CD4-positive, alpha-beta T cell treated with Interleukin-15 for 4 hours (primary cell): ENCODE measurements at places on chromosomes 3 and 15.
A peak's percentile ranks its signal among the peaks of the same experiment; 100 is the strongest.

DNA sequence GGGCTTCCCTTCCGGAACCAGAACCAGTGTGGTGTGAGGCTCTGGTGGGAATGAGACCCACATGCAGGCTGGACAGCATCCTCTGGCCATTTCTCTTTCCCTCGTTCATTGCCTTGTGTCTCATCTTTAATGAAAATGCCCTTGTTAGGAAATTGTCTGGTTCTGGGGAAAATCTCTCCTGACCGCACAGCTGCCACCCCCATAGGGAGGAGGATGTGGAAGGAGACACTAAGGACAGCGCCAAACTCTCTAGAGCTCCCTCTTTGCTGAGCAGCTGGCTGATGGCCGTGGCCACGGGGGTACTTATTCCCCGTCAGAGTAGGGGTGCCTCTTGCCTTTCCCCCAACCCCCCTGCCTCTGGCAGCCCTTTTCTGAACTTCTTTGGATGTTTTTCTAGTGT lies 297.6 kb upstream of the C2CD4B start:
- no peak for DNase-seq

- no peak for DNase-seq
Measured at GRCh38 chr3:88061746-88062145, 2.7 kb downstream of the ZNF654 start.

- no peak for DNase-seq
Measured at GRCh38 chr3:99418209-99418635, 220.2 kb upstream of the COL8A1 start.

- DNase-seq = no peak
Measured at GRCh38 chr3:161674402-161674801, 177.8 kb downstream of the OTOL1 start.

- no peak for DNase-seq
Measured at GRCh38 chr15:94100863-94101262, 130.5 kb upstream of the MCTP2 start.

- no peak for DNase-seq
Measured at GRCh38 chr15:98123297-98123696, 162.8 kb downstream of the ARRDC4 start.

DNA sequence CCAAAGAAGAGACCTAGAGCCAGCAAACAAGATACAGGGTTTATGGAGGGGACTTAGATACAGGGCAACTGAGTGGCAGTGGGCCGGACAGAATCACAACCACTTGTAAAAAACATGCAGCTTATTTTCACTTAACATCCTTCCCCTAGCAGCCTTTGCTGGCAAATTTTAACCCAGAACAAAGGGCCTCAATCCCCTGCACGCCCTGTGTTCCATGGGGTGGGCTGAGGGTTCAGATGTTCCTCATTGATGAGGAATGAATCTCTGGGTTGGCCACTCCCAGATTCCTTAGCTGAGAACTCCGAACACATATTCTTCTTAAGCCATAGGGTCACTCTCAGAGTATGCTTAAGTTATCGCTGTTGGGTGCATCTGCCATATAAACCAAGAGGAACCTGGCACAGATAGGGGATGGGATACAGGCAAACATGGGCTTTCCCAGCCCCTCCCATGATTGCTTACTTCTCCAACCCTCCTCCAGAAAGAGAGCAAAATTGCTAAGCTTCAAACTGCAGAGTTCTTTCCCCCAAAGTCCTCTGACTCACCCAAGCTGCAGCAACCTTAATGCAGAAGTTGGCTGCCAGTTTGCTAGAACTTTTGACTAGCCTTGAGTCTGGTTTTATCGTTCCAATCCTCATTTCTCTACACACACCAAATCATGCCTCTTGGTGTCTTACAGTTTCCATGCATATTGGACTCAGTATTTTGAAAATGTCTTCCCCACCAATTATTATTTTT lies 146.9 kb downstream of the CD47 start:
- DNase-seq = no peak

- peak; percentile 56 for DNase-seq
Measured at GRCh38 chr15:63436872-63437375, 55.3 kb upstream of the CA12 start.

DNA sequence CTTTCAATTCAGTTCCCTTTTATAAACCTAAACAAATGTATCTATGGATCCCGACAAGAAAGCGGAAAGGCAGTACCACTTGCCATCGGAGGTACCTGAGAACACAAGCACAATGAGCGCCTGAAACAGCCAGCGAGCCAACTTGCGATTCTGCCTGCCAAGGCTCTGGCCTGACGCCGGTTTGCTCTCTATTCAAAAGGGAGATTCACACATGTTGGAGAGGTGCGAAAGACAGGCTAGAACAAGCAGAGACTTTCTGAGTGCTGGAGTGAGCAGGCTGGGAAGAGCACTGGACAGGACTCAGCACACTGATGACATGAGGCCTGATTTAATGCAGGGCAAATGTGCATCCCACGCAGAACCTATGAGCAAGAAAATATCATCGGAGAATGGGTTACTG lies 17.7 kb upstream of the PRR23E start:
- no peak for DNase-seq

DNA sequence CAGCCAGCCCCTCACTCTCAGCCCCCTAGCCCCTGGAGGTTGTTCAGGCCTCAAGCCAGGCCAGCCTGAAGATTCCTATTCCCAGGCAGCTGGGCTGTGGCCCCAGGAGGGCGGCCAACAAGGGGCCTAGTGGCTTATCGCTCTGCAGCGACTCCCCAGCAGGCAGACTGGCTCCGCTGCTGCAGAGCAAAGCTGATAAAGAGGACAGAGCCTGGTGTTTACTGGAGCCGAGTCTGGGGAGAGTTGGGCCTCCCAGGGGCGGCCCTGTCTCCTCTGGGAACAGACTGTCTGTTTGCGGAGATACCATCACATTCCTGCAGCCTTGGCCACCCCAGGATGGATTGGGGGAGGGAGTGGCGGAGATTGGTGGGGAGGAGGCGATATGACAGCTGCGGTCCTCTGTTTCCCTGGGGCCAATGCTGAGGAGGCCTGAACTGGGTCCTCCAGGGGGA lies 22.4 kb upstream of the SMAD6 start:
- no peak for DNase-seq

- DNase-seq = peak; percentile 75
Measured at GRCh38 chr15:101641129-101641764, 10.9 kb downstream of the TM2D3 start.

- no peak for DNase-seq
Measured at GRCh38 chr15:78002996-78003395, 74.5 kb downstream of the TBC1D2B start.

DNA sequence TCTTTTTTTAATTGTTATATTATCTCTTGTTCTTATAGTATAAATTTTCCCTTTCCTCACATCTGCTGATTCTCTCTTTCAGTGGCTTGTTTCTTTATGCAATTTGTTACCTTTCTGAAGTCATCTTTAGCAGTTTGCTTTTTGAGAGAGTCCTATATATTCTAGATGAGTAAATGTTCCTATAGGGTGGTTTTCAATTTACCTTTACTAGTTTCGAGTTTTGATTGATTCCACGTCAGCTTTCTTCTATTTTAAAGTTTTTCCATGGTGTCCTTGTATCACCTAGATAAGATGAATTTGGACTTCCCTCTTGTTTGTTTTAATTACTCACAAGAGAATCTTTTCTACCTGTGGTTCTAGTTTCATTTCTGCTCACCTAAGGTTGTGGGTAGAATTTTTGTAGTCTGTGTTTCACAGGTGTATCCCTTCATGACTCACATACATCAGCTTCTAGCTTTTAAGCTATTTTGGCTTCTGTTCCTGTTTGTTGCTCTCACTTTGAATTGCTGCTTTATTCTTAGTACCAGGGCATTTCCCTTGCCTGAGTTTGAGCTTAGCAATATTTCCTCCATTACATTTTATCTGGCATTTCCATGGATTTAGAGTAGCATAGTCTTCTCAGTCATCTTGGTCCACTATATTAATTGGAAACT lies 6.4 kb downstream of the TEX9 start:
- DNase-seq = no peak

DNA sequence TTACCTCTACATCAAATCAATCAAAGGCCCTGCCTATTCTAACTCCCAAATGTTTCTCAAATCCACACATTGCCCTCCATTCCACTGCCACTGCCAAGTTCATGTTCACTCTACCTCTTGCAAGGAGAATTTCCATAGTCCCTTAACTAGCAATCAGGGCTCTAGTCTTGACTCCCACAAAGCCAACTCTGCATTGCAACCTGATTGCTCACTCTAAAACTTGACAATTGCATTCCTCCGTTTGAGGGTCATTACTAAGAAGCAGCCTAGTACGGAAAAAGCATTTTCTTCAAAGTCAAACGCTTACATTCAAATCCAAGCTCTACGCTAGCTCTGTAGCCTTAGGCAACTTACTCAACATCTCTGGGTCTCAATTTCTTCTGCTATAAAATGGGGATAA lies 1.2 kb downstream of the CPA3 start:
- DNase-seq = no peak

DNA sequence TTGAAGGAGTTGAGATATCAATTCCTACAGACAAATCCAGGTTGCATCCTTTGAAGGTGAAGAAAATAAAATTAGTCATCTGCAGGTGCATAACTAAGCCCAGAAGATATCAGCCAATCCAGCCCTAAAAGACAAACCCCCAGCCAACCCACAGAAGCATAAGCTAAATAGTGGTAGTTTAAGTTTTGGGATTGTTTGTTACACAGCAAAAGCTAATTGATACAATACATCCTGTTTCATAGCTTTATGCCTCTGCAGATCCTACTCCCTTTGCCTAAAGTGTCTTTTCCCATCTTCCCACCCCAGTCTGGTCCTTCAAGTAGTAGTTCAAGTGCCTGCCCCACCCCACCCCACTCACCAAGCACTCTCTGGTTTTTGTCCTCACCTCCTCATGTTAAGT lies 48.6 kb upstream of the CAPN7 start:
- no peak for DNase-seq

- DNase-seq = no peak
Measured at GRCh38 chr3:79200456-79200855, 567.3 kb downstream of the ROBO1 start.

- DNase-seq = no peak
Measured at GRCh38 chr3:174767406-174767805, 91.7 kb upstream of the NAALADL2 start.

- no peak for DNase-seq
Measured at GRCh38 chr3:171351676-171352075, 108.5 kb downstream of the TNIK start.

DNA sequence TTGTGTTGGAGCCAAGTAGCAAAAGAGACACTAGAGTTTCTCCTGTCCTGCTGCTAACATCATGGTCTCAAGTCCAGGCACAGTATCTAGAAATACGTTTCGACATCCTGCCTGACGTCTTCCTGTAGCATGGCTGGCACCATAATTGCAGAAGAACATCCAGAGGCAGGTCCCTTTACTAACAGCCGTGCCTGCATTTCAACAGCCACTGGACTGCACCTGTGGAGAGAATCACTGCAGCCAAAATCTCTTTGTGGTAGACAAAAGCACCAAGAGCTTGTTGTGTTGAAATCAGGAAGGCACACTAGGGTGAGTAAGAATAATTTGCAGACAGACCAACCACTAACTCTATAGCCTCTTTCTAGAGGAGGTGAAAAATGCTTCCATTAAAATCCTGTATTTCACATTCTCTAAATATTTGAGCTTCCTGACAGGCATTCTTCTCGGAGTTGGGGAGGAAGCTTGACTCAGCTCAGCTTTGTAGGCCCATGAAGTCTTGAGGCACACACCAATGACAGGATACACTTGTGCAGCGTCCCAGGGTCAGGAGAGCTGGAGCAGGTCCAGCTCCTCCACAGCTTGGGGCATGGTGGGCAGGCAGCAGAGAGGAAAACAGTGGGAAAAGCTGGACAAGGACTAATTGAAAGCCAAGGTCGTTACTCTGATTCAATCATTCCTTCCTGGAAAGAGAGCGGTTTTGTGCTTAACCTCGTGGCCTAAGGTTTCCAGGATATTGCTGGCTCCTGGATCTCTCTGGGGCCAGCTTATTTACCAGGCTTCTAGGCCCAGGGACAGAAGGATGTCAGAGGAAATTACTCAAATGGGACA lies 244.9 kb downstream of the FAM43A start:
- DNase-seq = no peak

- peak; percentile 40 for DNase-seq
Measured at GRCh38 chr3:122092460-122093165, 37.5 kb downstream of the CD86 start.

DNA sequence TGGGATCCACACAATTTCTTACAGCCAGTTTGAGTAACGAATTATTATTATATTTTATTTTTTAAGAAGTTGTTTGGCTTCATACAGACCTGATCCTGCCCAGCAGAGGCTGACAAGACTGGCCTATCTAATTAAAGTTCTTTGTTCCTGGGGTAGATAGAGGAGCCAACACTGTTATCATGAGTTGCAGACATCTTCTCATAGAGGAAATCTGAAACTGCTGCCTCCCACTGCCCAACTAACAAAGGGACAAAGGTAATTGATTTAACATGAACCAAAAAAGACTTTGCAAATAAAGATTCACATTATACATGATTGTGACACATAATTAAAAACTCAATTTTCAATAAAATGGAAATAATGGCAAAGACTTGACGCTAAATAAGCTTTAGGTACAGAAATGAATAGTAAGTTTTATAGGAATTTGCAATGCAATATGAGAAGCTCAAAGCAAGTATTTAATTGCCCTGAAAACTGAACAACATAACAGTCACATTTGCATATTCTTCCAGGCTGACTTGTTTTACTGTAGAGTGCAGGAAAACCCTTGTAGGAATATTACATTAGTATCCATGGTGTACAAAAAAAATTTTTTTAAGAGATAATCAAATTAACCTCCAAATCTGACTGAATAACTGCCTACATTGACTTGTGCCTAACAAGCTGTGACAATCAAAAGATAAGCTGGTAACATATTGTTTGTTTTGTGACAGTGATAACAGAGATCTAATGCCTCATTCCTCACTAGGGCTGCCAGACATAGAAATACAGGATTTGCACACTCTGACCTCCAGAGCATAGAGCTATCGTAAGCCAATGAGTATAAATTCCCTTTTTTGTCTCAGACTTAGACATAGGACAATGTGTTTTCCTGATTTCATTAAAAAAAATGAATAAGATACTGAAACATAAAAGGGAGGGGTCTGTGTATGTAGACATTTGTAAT lies 273.2 kb downstream of the MFSD1 start:
- DNase-seq = no peak

DNA sequence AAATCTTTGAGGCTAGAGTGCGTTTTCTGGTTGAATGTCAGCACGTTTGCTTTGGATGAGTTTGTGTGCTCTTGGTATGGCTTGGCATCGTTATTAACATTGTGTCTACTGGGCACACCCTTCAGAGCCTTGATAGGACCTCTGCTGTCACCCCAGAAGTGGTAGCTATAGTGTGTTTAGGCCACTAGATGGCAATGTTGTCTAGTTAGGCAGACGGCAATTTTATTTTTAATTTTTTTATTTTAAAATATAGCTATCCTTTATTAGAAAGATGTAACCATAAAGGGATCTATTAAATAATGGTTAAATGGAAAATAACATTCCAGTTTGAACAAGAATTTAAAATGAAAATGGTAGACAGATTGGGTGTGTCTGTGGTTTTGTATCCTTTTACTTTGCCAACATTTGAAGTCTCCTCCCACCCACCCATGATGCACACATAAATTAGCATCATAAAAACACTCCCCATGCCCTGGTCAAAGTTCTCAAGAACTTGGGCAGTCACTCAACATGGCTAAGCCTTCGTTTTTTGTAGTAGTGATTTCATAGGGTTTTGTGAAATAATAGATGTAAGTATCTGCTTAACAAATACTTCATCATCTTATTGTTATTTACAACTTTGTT lies 200.7 kb downstream of the KCNH8 start:
- DNase-seq = no peak

GRCh38 chr15:75181780-75182179 lies 19.9 kb upstream of the C15orf39 start:
- no peak for DNase-seq

- DNase-seq = no peak
Measured at GRCh38 chr3:170483485-170484262, 65.0 kb downstream of the CLDN11 start.
